ENCODE measurements at places on chromosomes 6 and 20. TPM values are rescaled to one million over a fixed set of nuclear protein-coding genes. Genes with fewer than 3 reads are reported as not detected.

The TFAP2D gene
- not detected for total RNA-seq

The TMC2 gene
- total RNA-seq, result under 0.01 TPM

- no peak for DNase-seq
- no peaks in the 10 kb centered on the region for H3K27me3 ChIP-seq
- H3K36me3 ChIP-seq, result peaks cover 17% of the 10 kb centered on the region
- H3K4me1 ChIP-seq, result no peaks in the 10 kb centered on the region
- H3K4me3 ChIP-seq, result no peak overlapping the region
These were observed 31.5 kb downstream of the TXNDC5 start for GRCh38 chr6:7879043-7879442.

The ROS1 gene
- under 0.01 TPM for total RNA-seq

The SLC22A7 gene
- not detected for total RNA-seq

The HLA-DQB2 gene
- not detected for total RNA-seq

DNA sequence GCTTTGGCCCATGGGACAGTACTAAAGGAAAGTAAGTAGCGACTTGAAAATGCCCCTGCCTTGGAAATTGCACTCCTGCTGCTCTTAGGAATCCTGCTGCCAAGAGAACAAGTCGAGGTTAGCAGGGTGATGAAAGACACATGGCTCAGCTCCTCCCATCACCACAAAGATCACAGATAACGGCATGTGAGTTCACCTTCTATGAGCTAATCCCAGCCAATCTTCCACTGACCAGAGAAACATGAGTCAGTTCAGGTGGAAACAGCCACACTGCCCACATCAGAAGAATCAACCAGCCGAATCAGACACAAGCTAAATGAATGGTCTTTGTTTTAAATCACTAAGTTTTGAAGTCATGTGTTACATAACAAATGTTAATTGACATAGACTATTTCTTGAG lies 106.3 kb downstream of the PRKN start:
- no peaks in the 10 kb centered on the region for H3K27me3 ChIP-seq
- no peak overlapping the region for H3K27ac ChIP-seq
- no peaks in the 10 kb centered on the region for H3K4me1 ChIP-seq
- H3K36me3 ChIP-seq, result no peaks in the 10 kb centered on the region
- H3K4me3 ChIP-seq, result no peak overlapping the region

The PARD6B gene
- total RNA-seq, result 1.0 TPM

DNA sequence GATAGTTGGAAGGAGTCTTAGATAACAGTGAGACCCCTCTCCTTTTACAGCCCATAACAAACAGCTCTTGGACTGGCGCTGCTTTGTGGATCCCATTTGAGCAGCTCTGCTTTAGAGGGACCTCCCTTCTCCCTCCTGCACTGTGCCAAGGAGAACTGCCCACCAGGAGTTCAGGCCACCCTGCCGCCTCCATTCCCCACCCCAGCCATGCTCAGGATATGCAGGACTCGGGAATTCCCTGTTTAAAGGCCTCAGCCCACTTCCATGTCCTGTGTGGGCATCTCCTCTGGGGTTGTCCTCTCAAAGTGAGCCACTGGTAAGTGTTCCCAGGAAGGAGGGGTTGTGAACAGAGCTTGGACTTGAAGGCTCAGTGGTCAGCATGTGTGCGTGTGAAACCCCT lies 312.6 kb upstream of the RNF24 start:
- DNase-seq, result no peak
- H3K4me3 ChIP-seq, result no peak overlapping the region
- H3K27ac ChIP-seq, result no peak overlapping the region
- H3K4me1 ChIP-seq, result no peaks in the 10 kb centered on the region
- H3K36me3 ChIP-seq, result no peaks in the 10 kb centered on the region

DNA sequence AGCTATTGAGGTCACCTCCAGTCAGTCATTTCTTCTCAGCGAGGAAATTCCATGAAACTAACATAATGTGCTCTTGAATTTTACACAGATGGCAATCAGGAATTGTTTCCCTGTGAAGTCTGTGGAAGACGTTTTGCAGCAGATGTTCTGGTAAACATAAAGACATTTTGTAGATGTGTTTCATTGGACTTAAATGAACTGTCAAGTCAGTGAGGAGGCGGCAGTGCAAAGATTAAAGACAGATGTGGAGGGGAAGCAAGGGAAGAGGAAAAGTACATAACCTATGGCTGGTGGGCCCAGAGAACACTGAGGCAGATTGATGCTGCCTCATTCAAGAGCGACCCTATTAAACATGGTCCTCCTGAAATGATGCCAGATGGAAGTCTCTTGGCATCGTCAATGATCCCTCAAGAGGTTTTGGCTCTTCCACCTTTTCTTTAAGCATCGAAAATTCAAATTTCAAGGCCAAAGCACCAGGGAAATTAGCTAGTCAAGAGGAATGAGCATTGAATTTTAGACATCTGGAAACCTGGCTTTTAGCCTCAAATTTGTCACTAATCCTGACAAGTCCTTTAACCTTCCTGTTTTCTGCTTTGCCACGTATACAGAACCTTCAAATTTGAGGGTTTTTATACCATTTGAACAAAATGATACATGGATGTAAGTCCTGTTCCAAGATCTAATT lies 20.1 kb downstream of the ZC2HC1B start:
- peak; percentile 20 for DNase-seq
- no peaks in the 10 kb centered on the region for H3K4me1 ChIP-seq
- no peaks in the 10 kb centered on the region for H3K27me3 ChIP-seq
- no peak overlapping the region for H3K27ac ChIP-seq
- no peak overlapping the region for H3K4me3 ChIP-seq

GRCh38 chr6:36267731-36268477 lies 2.0 kb upstream of the PNPLA1 start:
- H3K4me3 ChIP-seq, result no peak overlapping the region
- peaks cover 21% of the 10 kb centered on the region for H3K27me3 ChIP-seq
- no peak for DNase-seq
- no peaks in the 10 kb centered on the region for H3K36me3 ChIP-seq
- no peaks in the 10 kb centered on the region for H3K4me1 ChIP-seq

The VAPB gene
- total RNA-seq, result 13.0 TPM

The SLC22A2 gene
- not detected for total RNA-seq

GRCh38 chr6:36660771-36661471 lies 17.6 kb upstream of the CDKN1A start:
- H3K27ac ChIP-seq, result no peak overlapping the region
- H3K36me3 ChIP-seq, result no peaks in the 10 kb centered on the region
- H3K4me1 ChIP-seq, result peaks cover 7% of the 10 kb centered on the region
- H3K27me3 ChIP-seq, result no peaks in the 10 kb centered on the region
- H3K4me3 ChIP-seq, result no peak overlapping the region

DNA sequence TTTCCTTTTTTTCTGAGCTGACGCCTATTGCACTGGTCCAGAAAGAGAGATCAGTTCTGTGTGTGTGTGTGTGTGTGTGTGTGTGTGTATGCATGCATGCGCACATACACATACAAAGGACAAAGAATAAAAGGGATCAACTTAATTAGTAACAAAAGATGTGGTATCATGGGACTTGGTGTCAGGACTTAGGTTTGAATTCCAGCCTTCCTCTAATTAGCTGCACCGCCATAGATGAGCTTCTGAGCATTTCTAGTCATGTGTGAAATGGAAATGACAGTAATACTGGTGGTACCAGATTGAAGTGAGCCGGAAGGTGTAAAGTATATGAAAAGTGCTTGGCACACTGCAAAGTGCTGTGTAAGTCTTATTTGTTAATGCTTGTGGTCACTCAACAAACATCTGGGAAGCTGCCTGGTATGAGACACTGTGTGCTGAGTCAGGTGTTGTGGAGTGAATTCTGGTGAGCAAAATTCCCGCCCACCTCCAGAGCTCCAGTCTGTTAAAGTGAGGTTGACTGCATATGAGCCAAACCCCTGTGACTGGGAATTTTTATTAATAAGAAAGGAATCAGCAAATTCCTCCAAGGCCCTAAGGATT lies 12.4 kb downstream of the DAAM2 start:
- H3K27ac ChIP-seq, result no peak overlapping the region
- H3K36me3 ChIP-seq, result no peaks in the 10 kb centered on the region
- peaks cover 9% of the 10 kb centered on the region for H3K4me1 ChIP-seq

DNA sequence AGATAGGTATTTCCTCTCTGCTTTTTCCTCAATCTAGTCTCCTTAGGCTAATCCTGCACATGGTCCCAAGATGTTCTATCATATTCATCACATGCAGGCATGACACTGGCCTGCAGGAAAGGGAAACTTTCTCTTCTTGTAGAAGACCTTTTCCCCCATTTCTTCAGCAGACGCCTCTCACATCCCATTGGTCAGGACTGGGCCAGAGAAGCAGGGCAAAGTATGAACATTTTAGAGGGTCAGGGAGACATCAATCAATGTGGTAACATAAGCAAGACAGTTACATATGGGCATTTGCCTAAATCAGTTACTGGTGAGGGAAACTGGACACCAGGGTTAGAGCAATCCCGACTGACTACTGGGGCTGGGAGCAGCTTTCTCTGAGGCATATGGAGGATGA lies 90.1 kb downstream of the CRYBG1 start:
- no peaks in the 10 kb centered on the region for H3K4me1 ChIP-seq
- no peak overlapping the region for H3K4me3 ChIP-seq
- H3K27me3 ChIP-seq, result no peaks in the 10 kb centered on the region
- DNase-seq, result peak; percentile 17

GRCh38 chr6:19135706-19136105 lies 701.5 kb upstream of the ID4 start:
- H3K36me3 ChIP-seq, result no peaks in the 10 kb centered on the region
- H3K27me3 ChIP-seq, result no peaks in the 10 kb centered on the region
- DNase-seq, result no peak
- no peak overlapping the region for H3K4me3 ChIP-seq

- H3K36me3 ChIP-seq, result no peaks in the 10 kb centered on the region
- H3K4me3 ChIP-seq, result no peak overlapping the region
- no peaks in the 10 kb centered on the region for H3K4me1 ChIP-seq
- no peak for DNase-seq
- H3K27me3 ChIP-seq, result no peaks in the 10 kb centered on the region
- no peak overlapping the region for H3K27ac ChIP-seq
These were observed 122.2 kb upstream of the MYLIP start for GRCh38 chr6:16006681-16007080.

The SUMO4 gene
- 1.0 TPM for total RNA-seq

DNA sequence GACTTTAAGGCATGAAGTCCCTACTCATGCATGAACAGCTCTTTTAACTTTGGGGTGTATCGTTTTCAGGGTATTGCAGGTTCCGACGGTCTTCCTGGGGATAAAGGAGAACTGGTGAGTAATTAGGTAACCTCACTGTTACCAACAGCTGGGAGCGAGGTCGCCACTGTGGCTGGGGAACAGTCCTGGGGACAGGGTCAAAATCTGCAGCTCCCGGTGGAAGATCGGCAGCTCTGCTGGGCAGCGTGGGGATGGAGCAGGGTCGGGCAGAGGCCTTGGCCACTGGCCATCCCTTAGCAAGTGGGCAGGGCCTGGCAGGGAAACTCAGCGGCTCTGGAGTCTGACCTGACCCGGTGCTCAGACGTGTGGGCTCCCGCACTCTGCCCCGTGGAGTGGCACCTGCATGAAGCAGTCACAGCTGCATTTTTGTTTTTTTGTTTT lies 16.1 kb downstream of the COL9A3 start:
- H3K4me3 ChIP-seq, result no peak overlapping the region
- H3K27me3 ChIP-seq, result no peaks in the 10 kb centered on the region
- no peak overlapping the region for H3K27ac ChIP-seq
- DNase-seq, result no peak

The NKAIN2 gene
- not detected for total RNA-seq

- no peak overlapping the region for H3K4me3 ChIP-seq
- no peaks in the 10 kb centered on the region for H3K27me3 ChIP-seq
- no peak for DNase-seq
- no peak overlapping the region for H3K27ac ChIP-seq
- H3K4me1 ChIP-seq, result no peaks in the 10 kb centered on the region
These were observed 16.2 kb downstream of the TTLL2 start for GRCh38 chr6:167341038-167341583.

GRCh38 chr6:39755231-39755630 lies 30.0 kb upstream of the KIF6 start:
- H3K27me3 ChIP-seq, result no peaks in the 10 kb centered on the region
- no peaks in the 10 kb centered on the region for H3K4me1 ChIP-seq
- DNase-seq, result peak; percentile 58
- H3K4me3 ChIP-seq, result no peak overlapping the region
- H3K36me3 ChIP-seq, result no peaks in the 10 kb centered on the region

DNA sequence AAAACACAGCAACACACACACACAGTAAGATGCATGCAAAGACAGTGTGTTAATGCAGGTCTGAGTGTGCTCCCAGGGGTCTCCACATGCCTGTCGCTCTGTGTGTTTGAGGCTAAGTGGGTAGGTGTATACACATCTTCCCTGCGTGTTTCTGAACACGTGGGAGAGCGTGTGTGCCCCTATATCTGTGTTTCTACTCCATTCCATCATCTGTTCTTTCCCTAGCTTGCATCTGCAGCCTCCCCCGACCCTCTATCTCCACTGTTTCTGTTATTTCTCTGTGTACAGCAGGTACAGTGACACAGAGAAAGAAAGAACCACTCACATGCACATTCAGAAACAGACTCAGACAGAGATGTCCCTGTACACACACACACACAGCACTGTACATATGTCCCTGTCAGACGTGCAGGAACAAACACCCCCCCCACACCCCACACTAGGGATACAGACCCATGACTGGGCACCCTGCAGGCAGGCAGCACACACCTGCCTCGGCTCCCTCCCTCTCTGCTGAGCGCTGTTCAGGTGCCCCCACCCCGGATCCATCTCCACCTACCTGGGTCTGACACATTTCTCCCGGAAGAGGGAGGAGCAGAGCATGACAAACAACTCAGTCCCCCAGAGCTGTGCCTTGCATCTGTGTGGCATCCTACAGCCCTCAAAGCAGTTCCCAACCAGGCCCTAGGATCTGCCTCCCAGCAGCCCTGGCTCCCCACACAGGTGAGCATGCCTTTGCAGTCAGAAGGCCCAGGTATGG lies 27.6 kb downstream of the KCNK15 start:
- no peak overlapping the region for H3K4me3 ChIP-seq
- no peaks in the 10 kb centered on the region for H3K4me1 ChIP-seq
- H3K36me3 ChIP-seq, result no peaks in the 10 kb centered on the region
- DNase-seq, result no peak
- peaks cover 9% of the 10 kb centered on the region for H3K27me3 ChIP-seq
- no peak overlapping the region for H3K27ac ChIP-seq

GRCh38 chr6:154615483-154616025 lies 105.1 kb upstream of the CNKSR3 start:
- no peaks in the 10 kb centered on the region for H3K4me1 ChIP-seq
- H3K27ac ChIP-seq, result no peak overlapping the region
- no peaks in the 10 kb centered on the region for H3K27me3 ChIP-seq
- DNase-seq, result peak; percentile 76
- H3K36me3 ChIP-seq, result no peaks in the 10 kb centered on the region

GRCh38 chr6:166483573-166484250 lies 101.0 kb upstream of the MPC1 start:
- H3K27ac ChIP-seq, result no peak overlapping the region
- no peak for DNase-seq
- no peaks in the 10 kb centered on the region for H3K4me1 ChIP-seq
- no peaks in the 10 kb centered on the region for H3K27me3 ChIP-seq
- H3K4me3 ChIP-seq, result no peak overlapping the region
- peaks cover 14% of the 10 kb centered on the region for H3K36me3 ChIP-seq

- no peaks in the 10 kb centered on the region for H3K36me3 ChIP-seq
- H3K27me3 ChIP-seq, result no peaks in the 10 kb centered on the region
- DNase-seq, result peak; percentile 71
- H3K4me3 ChIP-seq, result no peak overlapping the region
- no peak overlapping the region for H3K27ac ChIP-seq
- H3K4me1 ChIP-seq, result no peaks in the 10 kb centered on the region
These were observed 359.6 kb downstream of the UTRN start for GRCh38 chr6:144644776-144645175.
